ENCODE measurements at places on chromosomes 3 and 15.

DNA sequence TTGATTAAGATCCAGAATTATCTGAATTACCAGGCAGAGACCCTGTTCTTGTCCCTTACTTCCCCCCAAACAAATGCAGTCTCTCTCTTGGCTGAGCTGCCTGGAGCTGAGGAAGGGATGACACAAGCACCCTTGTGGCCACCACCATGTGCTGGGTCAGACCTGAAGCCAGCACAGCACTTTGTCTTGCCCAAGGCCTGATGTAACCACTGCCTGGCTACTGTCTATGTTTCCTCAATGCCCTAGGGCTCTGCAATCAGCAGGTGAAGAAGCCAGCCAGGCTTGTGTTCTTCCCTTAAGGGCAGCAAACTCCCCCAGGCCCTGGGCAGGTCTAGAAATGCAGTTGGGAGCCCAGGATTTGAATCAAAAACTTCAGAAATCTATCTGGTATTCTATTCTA is 15.8 kb upstream of the CASR start:
- DNase-seq, result peak; percentile 98

- DNase-seq, result no peak
These were observed 108.9 kb upstream of the BNIP2 start for GRCh38 chr15:59797756-59798604.

- no peak for DNase-seq
These were observed at the start of gene SUSD5 for GRCh38 chr3:33218446-33219174. Gene SUSD5, minus strand, starts transcription at chr3:33218810. Its CDS starts 13 bp downstream, at chr3:33218797.

DNA sequence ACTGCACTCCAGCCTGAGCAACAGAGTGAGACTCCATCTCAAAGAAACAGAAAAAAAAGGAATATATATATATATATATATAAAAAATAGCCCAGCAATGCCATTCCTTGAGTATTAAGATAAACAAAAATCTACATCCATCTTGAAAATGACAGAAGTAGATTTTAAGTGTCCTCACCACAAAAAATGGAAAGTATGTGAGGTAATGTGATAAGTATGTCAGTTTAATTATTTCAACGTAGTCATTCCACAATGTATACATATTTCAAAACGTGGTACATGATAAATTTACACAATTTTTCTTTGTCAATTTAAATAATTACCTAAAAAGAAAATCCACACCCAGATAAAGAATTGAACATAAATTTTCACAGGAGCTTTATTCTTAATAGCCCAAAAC is 54.9 kb downstream of the HCN4 start:
- no peak for DNase-seq

- no peak for DNase-seq
These were observed 46.1 kb downstream of the RFTN1 start for GRCh38 chr3:16467393-16467792.

GRCh38 chr3:8499181-8499611 is 2.4 kb upstream of the LMCD1 start:
- DNase-seq, result no peak

GRCh38 chr3:75395580-75396315 is 268.4 kb upstream of the FRG2C start:
- DNase-seq, result no peak

DNA sequence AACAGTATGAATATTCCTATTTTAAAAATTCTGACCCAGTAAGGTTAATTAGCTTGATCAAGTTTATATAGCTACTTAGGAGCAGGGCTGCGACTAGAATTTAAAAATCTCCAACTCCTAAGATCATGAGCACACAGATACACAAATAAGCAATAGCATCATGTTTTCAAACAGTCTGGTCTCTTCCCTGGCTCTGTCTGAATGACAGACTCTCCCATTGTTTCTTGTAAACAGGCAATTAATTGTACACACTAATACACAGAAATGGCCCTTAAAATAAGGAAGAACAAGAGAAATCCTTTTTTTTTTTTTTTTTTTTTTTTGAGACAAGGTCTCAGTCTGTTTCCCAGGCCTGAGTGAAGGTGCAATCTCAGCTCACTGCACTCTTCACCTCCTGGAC is 1064.4 kb upstream of the CFAP20DC start:
- no peak for DNase-seq

DNA sequence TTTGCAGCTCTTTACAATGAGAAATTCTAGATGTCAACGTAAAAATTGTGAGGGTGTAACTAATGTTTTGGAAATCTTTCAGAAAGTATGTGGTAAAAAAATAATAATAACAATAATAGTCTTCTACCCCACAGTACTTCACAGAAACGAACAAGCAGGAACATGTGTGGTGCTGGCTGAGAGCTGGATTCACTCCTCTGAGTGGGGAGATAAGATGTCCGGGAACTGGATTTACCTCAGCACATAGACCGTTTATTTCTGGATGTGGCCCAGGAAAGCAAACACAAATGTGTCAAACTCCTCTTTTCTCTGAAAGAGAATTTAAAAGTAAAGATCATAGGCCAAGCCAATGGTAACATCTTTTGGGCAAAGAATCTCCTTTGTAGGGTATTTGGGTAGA is 103.4 kb downstream of the SLC49A4 start:
- DNase-seq, result no peak

GRCh38 chr3:99878005-99878404 is 60.3 kb downstream of the CMSS1 start:
- no peak for DNase-seq

DNA sequence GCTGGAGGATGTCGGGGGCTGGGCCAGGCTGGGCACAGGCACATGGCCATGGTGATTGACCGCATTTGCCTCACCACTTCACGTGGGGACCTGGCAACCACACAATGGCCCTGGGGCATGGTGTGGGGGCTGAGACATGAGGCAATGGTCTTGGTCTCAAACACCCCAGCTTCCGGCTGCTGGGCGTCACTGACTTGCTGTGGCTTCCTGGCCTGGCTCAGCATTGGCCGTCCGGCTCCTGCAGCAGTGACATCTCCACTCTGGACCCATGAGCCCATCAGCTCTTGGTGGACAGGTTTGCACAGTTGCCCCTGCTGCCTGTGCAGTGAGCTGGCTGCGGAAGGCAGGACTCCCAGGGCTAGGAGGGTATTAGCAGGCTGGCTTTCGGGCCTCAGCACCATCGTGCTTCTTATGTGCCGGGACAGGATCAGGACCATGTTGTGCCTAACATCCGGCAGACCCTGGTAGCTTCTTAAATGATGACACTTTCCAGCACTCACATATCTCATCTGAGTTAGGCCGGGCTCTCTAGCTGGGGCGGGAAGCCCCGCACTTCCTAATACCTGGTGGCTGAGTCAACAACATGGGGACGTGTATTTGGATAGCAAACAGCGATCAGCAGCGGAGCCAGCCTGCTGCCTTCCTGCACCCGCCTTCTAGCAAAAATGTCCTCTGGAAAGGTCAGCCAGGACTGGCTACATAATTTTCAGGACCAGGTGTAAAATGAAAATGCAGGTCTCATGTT is 34.1 kb downstream of the ZNF710 start:
- DNase-seq, result peak; percentile 94

- DNase-seq, result no peak
These were observed 173.2 kb downstream of the THSD4 start for GRCh38 chr15:71288348-71288955.

GRCh38 chr3:1962396-1963088 is 136.1 kb upstream of the CNTN4 start:
- DNase-seq, result no peak

DNA sequence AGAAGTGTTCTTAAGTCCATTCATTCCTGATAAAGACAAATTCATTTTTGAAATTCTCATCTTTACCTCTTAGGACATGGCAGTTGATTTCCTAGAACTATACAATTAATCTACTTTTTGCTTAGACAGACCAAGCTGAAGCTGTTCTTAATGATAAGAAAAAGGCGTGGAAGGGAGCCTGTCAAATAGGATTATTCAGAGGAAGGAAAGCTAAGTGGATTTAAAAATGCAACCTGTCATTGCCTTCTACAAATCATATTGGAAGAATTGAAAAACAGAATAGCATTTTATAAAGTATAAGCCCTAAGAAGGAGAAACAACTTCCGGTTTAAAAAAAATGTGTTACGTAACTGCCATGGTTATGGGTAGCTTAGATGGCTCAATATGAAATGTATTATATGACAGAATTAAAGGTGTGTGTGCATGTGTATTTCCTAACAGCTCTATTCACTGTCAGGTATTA is 81.2 kb upstream of the RAP2B start:
- peak; percentile 25 for DNase-seq

DNA sequence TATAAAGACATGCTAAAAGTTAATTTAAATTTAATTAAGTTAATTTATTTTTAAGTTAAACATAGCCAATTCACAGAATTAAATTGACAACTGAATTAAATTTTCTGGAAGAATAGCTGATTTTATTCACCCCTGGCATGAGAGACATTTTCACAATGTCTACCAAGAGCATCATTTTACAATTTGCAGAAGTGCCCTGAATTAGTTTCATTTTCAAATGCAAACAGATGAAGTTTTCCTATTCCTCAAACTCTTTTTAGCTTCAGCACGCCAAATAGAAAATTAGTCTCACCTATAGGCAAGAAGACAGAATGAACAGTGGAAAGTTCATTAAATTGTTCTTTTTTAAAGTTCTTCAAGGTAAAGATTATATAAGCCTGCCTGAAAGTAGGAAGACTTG is 259.3 kb downstream of the ZBBX start:
- peak; percentile 35 for DNase-seq

GRCh38 chr3:106302451-106303221 is 433.8 kb upstream of the CBLB start:
- DNase-seq, result no peak

GRCh38 chr15:60093273-60094067 is 89.4 kb downstream of the FOXB1 start:
- DNase-seq, result no peak

GRCh38 chr3:172132159-172132586 is 92.8 kb downstream of the FNDC3B start:
- DNase-seq, result no peak

DNA sequence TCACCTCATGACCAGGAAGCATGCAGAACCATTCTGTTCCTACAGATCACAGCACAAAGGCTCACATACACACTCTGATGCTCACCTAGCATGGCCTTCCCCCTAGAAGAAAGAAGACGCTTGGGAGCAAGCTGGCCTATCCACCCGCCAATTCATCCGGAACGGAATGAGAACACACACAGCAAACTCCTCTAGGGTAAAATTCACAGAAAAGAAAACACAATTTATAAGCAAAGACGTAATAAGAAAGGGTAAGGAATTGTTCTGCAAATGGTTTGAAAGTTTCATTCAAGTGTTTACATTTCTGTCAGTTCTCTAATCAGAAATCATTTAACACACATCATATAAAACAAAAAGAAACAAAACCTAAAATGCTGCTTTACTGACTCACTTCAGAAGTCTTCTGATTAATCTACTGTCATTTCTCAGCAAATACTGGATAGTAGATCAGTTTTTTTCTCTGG is 218.1 kb downstream of the OSBPL10 start:
- DNase-seq, result no peak

DNA sequence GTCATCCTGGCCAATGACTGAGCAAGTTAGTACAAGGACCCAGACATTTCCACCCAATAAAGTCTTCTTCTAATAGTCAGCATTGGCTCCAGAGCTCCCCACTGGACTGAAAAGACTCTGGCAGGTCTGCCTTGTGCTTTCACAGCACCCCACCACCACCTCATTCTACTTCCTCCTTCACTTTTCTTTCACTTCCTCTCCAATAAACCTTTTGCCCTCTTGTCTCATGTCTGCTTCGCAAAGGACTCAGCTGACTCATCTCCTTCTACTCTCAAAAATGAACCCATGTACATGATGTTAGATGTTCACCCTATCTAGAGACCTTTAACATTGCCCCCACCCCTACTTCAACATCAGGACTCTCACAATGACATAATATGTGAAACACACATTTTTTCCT is 181.0 kb upstream of the PPP2R3A start:
- DNase-seq, result no peak

DNA sequence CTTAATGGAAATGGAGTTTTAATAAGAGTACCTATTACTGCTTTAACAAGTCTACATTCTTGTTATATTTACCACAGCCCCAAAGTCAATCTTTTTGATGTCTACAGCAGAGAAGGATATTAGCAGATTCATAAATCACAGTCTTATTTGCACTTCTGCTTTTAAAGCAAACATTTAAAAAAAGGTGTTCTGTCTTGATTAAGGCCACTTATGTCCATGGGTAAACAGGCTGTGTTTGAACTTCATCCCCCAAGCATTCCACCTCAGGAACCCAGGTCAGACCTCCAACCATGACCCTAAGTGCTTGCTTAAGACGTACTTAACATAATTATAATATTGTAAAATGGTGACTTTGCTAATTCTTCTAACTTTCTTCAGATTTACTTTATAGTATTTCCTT is 113.4 kb downstream of the CMSS1 start:
- no peak for DNase-seq

GRCh38 chr3:170081079-170081741 is 43.4 kb downstream of the GPR160 start:
- no peak for DNase-seq

DNA sequence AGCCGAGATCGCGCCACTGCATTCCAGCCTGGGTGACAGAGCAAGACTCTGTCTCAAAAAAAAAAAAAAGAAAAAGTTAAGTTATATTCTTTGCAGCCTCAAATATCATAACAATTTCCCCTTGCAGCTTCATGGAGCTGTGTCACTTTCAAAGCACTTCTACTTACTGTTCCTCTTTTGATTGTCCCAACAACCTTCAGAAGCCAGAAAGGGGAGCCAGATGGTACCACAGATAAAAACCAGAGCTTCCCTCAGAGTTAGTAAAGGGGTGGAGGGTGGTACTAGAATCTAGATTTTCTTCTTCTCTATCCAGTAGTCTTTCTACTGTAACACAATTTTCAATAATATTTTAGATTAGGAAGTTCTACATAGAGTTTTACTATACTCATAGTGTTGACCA is 188.8 kb downstream of the TAFA4 start:
- no peak for DNase-seq

- DNase-seq, result peak; percentile 88
These were observed 20.5 kb downstream of the SLC35A5 start for GRCh38 chr3:112582244-112582874.

DNA sequence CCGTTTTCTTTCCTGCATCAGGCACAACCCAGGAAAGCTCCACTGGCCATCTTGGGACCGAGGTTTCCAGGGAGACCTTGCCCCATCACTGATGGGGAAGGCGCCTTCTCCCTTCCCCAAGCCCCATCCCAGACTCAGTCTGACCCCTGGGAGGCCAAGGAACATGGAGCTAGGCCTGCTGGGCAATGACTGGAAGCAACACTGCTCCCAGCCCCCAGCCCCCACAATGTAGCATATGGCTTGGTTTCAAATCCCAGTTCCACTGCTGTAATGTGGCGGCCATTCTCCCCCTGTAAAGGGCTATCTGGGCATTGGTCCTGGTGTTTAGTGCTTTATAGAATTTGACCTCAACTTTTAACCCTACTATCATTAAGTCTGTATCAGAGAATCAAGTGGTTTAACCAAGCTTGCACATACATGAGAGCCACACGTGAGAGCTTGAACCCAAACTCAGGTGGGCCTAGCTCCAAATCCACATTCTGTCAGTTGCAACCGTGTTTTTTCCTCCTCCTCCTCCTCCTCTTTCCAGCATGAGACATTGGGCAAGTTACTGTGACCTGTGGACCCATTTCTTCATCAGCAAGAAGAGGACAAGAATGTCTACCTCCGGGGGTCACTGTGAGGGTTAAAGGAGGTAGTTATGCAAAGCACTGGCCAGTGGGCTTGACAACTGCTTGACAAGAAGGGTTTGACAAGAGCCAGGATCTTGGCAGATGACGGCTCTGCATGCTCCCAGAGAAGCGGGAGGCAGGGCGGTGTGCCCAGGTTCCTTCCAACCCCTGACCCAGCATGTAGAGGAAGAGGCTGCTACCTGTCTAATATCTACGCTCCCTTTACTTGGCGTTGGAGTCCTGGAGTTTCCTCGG is 37.4 kb downstream of the KLHL25 start:
- no peak for DNase-seq

GRCh38 chr15:69848551-69849231 is 249.0 kb downstream of the TLE3 start:
- DNase-seq, result no peak

Data from AML-193 (cell line).